ENCODE measurements at places on chromosomes 16 and 17. TPM values are rescaled to one million over a fixed set of nuclear protein-coding genes. Genes with fewer than 3 reads are reported as not detected.

- DNase-seq, result peak; percentile 39
Measured at GRCh38 chr16:5502467-5502869, 404.9 kb upstream of the EEF2KMT start.

- DNase-seq, result no peak
Measured at GRCh38 chr16:78005881-78006280, 16.5 kb upstream of the CLEC3A start.

DNA sequence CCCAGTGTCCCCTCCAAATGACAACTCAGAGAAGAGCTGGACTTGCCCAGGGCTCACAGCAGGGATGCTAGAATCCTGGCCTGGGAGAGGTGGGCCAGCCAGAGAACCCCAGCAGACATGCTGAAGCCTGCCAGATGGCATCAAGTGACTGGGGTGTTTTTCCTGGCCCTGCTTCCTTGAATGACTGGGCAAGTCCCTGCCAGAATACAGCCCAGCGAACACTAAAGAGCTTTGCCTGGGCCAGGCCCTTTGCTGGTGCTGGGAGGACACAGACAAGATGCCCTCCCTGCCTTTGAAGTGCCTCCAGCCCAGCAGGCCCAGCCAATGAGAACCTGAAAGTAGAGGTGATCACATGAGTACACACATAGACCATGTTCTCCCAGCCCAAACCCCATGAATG, 11.5 kb downstream of the ZNF319 start:
- DNase-seq, result no peak

- DNase-seq, result no peak
Measured at GRCh38 chr17:8881606-8882005, 14.1 kb upstream of the PIK3R6 start.

DNA sequence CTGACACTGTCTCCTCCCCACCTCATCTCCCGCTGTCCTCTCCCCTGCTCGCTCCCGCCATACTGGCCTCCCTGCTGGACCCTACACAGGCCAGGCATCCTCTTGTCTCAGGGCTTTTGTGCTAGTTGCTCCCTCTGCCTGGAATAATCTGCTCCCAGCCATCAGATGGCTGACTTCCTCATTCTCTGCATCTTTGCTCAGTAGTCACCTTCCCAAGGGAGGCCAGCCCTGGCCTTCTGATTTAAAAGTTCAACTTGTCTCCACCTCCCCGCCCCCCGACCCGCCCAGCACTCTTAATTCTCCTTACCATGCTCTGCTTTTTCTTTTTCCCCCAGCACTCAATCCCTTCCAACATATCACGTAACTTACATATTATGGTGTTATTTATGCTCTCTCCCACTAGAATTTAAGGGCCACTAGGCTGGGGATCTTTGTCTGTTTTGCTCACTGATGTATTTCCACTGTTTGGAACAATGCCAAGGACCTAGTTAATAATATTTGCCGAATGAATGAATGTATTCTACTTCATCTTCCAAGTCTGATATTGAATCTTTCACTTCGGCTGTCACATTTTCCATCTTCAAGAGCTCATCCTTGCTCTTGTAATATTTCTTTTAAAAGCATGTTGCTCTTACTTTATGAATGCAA, 178.3 kb downstream of the CDK5R1 start:
- DNase-seq, result no peak

ARHGAP44 gene
- 12.4 TPM for total RNA-seq

MEIOB gene
- not detected for total RNA-seq

MYH13 gene
- total RNA-seq, result not detected
